ENCODE measurements at places on chromosomes 12 and 14. TPM values are rescaled to one million over a fixed set of nuclear protein-coding genes. Genes with fewer than 3 reads are reported as not detected.
A peak's percentile ranks its signal among the peaks of the same experiment; 100 is the strongest.

Gene KRT8
- 429 TPM for total RNA-seq

DNA sequence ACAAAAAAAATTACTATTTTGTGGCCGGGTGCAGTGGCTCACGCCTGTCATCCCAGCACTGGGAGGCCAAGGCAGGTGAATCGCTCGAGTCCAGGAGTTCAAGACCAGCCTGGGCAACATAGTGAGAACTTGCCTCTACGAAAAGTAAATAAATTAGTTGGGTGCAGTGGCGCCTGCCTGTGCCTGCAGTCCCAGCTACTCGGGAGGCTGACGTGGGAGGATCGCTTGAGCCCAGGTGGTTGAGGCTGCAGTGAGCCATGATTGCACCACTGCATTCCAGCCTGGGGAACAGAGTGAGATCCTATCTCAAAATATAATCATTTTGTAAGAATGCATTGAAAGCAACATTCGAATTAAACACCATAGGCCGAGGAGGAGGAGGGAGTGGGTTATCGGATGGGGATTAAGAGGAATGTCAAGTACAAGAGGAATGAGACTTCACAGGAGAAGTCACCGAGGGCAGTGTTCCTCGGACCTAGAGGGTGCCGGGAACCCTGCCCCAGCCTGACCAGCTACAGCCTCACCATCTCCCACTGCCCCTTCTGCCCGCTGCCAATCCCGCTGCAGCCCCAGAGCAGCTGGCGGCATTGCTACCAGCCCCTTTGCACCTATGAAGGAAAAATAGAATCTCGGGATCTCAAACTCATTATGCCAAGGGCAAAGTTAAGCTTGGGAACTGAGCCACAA lies 32.6 kb upstream of the AACS start:
- DNase-seq: no peak
- H3K27ac ChIP-seq: peak overlapping the region; percentile 12
- H3K4me3 ChIP-seq: no peak overlapping the region

- H3K27me3 ChIP-seq: peaks cover 79% of the 10 kb centered on the region
- no peak overlapping the region for H3K27ac ChIP-seq
- peaks cover 11% of the 10 kb centered on the region for H3K4me1 ChIP-seq
- H3K4me3 ChIP-seq: no peak overlapping the region
- H3K36me3 ChIP-seq: peaks cover 2% of the 10 kb centered on the region
- no peak for DNase-seq
Measured at GRCh38 chr14:37974421-37974820, 233.3 kb upstream of the SSTR1 start.

- no peak overlapping the region for H3K27ac ChIP-seq
- DNase-seq: no peak
- no peaks in the 10 kb centered on the region for H3K36me3 ChIP-seq
Measured at GRCh38 chr12:49868952-49869815, 26.3 kb upstream of the BCDIN3D start.

GRCh38 chr12:54750-55535 lies 11.6 kb upstream of the IQSEC3 start:
- peaks cover 42% of the 10 kb centered on the region for H3K27me3 ChIP-seq
- H3K36me3 ChIP-seq: no peaks in the 10 kb centered on the region
- peaks cover 8% of the 10 kb centered on the region for H3K4me1 ChIP-seq
- H3K4me3 ChIP-seq: no peak overlapping the region
- H3K27ac ChIP-seq: no peak overlapping the region

DNA sequence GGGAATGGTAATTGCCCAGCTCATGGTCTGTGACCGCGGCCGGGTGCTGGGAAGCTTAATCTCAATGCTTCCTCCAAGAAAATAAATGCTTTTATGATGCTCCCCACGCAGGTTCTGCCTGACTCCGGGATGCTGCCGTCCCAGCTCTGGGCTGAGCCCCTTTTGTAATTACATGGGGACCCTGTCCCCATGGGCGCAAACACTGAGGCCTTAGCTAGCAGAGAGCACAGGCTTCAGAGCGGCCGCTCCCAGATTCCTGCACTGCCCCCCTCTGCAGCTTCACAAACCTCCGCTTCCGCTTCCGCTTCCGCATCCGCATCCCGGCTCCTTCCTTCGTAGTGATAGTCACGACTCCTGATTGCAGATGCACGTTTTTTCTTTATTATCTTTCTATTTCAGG lies 129.5 kb downstream of the KIF26A start:
- H3K36me3 ChIP-seq: no peaks in the 10 kb centered on the region
- DNase-seq: peak; percentile 14
- H3K4me3 ChIP-seq: no peak overlapping the region
- peaks cover 21% of the 10 kb centered on the region for H3K4me1 ChIP-seq
- no peaks in the 10 kb centered on the region for H3K27me3 ChIP-seq
- no peak overlapping the region for H3K27ac ChIP-seq

- no peak overlapping the region for H3K4me3 ChIP-seq
- DNase-seq: no peak
- peaks cover 15% of the 10 kb centered on the region for H3K4me1 ChIP-seq
Measured at GRCh38 chr12:121857322-121858246, 1.1 kb downstream of the HPD start.

- H3K4me3 ChIP-seq: no peak overlapping the region
- no peaks in the 10 kb centered on the region for H3K4me1 ChIP-seq
- peaks cover 64% of the 10 kb centered on the region for H3K36me3 ChIP-seq
- DNase-seq: no peak
- peaks cover 9% of the 10 kb centered on the region for H3K27me3 ChIP-seq
Measured at GRCh38 chr14:20179218-20179617, 11.5 kb upstream of the OR11G2 start.

DNA sequence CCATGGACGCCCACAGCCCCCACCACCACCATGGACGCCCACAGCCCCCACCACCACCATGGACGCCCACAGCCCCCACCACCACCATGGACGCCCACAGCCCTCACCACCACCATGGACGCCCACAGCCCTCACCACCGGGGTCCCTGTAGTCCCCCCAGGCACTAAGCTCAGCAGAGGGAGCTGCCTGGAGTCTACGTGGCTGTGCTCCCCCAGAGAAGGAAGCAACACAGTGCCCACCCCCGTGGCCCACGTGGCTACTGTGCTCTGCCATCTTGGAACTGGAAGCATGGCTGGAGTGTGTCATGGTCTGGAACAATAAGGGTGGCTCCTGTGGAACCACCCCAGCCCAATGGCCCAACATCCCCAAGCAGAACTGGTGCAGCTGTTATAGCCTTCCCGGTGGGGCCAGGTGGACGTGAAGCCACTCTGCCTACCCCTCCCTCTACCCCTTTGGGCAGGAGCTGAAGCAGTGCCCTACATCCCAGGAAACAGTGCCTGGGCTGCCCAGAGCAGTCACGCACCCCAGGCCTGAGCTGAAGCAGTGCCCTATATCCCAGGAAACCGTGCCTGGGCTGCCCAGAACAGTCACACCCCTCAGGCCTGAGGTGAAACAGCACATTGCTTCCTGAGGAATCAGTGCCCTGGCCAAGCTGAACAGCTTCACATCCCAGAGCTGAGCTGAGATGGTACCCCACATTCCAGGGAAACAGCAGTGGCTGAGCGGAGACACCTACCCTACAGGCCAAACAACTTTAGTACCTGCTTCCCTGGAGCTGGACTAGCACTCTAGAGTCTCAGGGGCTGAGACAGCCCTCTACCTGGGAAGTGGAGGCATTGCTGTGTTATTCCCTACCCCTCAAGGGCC lies 9.0 kb upstream of the SFSWAP start:
- no peaks in the 10 kb centered on the region for H3K4me1 ChIP-seq
- no peak for DNase-seq
- peaks cover 3% of the 10 kb centered on the region for H3K36me3 ChIP-seq
- no peak overlapping the region for H3K27ac ChIP-seq
- peaks cover 7% of the 10 kb centered on the region for H3K27me3 ChIP-seq
- no peak overlapping the region for H3K4me3 ChIP-seq

DNA sequence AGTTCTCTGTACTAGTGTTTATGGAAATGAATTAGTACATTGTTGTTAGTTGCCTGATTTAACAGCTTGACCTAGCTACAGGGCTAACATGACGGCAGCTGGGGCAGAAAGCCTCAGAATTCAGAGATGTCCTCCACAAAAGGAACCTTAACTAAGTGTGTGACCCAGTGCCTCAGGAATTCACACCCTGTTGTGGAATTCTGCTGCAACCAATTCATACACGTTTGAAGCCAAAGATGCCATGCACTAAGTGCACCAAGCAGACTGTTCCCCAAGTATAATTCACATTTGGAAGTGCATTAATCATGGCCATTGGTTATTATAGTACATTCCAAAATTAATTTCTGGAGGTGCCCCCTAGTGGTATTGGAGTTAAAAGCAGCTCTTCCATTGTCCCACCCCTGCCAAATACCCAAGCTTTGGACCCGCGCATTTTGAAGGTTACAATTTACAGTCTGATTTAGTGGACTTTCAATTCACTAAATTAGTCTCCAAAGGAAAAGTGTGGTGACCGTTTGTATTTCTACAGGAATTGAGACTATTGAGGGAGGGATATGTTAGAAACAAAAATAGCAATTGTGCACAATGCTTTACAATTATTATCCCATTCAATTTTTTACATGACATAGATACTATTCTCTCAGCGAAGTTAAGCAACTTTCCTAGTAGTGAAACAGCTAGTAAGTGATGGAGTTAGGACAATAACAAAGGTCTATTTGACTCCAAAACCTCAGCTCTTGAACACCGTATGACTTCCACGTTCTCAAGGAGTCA lies 85.9 kb downstream of the PAX9 start:
- no peak overlapping the region for H3K4me3 ChIP-seq
- no peak overlapping the region for H3K27ac ChIP-seq
- H3K4me1 ChIP-seq: 0 out of 2 replicates have a peak, but pooled peaks cover 9% of the 10 kb centered on the region
- peaks cover 2% of the 10 kb centered on the region for H3K36me3 ChIP-seq
- no peaks in the 10 kb centered on the region for H3K27me3 ChIP-seq

- DNase-seq: no peak
- H3K36me3 ChIP-seq: no peaks in the 10 kb centered on the region
- peaks cover 10% of the 10 kb centered on the region for H3K27me3 ChIP-seq
- H3K4me3 ChIP-seq: no peak overlapping the region
- H3K27ac ChIP-seq: no peak overlapping the region
Measured at GRCh38 chr12:131499160-131499863, 211.6 kb upstream of the SFSWAP start.

Gene ITGB7
- 1.4 TPM for total RNA-seq

GRCh38 chr12:68918960-68919359 lies 14.0 kb downstream of the CPM start:
- DNase-seq: no peak
- no peak overlapping the region for H3K4me3 ChIP-seq
- H3K27ac ChIP-seq: no peak overlapping the region
- H3K4me1 ChIP-seq: no peaks in the 10 kb centered on the region
- no peaks in the 10 kb centered on the region for H3K36me3 ChIP-seq
- no peaks in the 10 kb centered on the region for H3K27me3 ChIP-seq

Gene CLEC2B
- total RNA-seq: not detected

GRCh38 chr12:131035245-131035681 lies 81.6 kb downstream of the ADGRD1 start:
- peaks cover 16% of the 10 kb centered on the region for H3K36me3 ChIP-seq
- H3K27me3 ChIP-seq: no peaks in the 10 kb centered on the region
- no peak overlapping the region for H3K27ac ChIP-seq
- no peak overlapping the region for H3K4me3 ChIP-seq
- H3K4me1 ChIP-seq: no peaks in the 10 kb centered on the region

Gene SLC6A15
- 27.0 TPM for total RNA-seq

Gene DEGS2
- 0.53 TPM for total RNA-seq

GRCh38 chr14:21385188-21385904 lies 1.5 kb upstream of the SUPT16H start:
- H3K4me3 ChIP-seq: peak overlapping the region; percentile 100
- DNase-seq: no peak
- H3K27me3 ChIP-seq: no peaks in the 10 kb centered on the region
- H3K27ac ChIP-seq: no peak overlapping the region

Gene STAC3
- total RNA-seq: 3.4 TPM

Gene KRT81
- 0.34 TPM for total RNA-seq

DNA sequence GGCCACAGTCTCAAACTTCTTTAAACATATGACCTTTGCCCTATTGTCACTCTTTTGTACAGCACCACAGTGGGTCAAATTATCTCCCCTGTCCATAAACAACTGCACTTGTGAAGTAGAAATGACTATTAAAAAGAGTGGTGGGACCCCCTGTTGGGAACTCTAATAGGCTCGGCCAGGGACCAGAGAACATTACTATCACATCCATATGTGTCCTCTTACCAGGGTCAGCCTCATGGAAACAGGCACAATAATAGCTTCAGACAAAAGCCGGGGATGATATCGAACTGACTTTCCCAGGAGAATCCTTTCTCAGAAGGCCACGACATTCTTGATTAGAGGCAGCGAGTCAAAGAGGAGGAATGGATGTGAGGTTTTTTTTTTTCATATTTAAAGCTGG lies 96.6 kb downstream of the NKX2-1 start:
- H3K4me1 ChIP-seq: peaks cover 28% of the 10 kb centered on the region
- H3K27me3 ChIP-seq: peaks cover 30% of the 10 kb centered on the region
- no peaks in the 10 kb centered on the region for H3K36me3 ChIP-seq
- no peak overlapping the region for H3K4me3 ChIP-seq

Gene CLEC6A
- total RNA-seq: 0.11 TPM

DNA sequence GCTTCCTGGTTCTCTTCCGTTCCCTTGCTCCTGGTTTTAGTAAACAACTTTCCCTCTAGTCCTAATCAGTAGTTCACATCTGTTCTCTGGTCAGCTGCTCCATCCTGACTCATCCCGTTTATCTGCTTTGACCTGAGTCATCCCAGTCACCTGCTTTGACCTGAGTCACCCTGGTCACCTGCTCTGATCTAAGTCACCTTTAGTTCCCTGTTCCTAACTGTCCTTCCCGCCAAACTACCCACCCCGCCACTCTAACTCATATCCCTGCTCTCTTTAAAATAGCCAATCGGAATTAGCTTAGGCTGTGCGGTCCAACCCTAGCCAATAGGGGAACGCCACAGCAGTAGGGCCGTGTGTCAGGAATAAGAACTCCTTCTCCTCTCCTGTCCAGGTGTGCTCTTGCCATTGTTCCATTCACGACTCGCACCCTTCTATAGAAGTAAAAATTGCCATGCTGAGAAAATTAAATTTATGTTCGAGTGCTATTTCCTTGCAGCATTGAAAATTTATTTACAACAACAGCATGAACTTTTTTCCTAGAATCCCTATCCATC lies 3.1 kb upstream of the ANKRD33 start:
- H3K27ac ChIP-seq: no peak overlapping the region
- no peaks in the 10 kb centered on the region for H3K36me3 ChIP-seq
- no peak overlapping the region for H3K4me3 ChIP-seq
- peaks cover 20% of the 10 kb centered on the region for H3K4me1 ChIP-seq
- no peak for DNase-seq

Gene RABGGTA
- 27.1 TPM for total RNA-seq

DNA sequence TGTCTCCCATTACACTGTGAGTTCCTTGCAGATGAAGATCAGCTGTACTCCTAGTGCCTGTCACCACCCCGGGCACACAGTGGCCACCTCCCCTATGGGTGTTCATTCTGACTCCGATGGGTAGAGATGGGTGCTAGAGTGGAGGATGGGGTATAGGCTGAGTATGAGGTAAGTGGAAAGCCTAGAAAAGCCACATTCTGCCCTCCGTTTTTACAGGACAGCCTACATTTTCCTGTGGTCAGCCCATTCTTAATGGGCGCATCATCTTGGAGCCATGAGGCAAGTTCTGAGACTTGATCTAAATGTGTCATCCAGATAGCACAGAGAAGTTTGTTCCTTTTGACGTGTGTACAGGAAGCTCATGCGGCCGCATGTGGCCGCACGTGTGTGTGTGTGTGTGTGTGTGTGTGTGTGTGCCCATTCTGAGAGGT lies 166.7 kb upstream of the HIF1A start:
- no peaks in the 10 kb centered on the region for H3K27me3 ChIP-seq
- no peaks in the 10 kb centered on the region for H3K36me3 ChIP-seq
- no peak overlapping the region for H3K4me3 ChIP-seq
- no peak for DNase-seq
- no peak overlapping the region for H3K27ac ChIP-seq
- peaks cover 33% of the 10 kb centered on the region for H3K4me1 ChIP-seq

Measured in WTC11 (cell line).